ENCODE measurements at places on chromosomes 6 and 20. TPM values are rescaled to one million over a fixed set of nuclear protein-coding genes. Genes with fewer than 3 reads are reported as not detected.

DNA sequence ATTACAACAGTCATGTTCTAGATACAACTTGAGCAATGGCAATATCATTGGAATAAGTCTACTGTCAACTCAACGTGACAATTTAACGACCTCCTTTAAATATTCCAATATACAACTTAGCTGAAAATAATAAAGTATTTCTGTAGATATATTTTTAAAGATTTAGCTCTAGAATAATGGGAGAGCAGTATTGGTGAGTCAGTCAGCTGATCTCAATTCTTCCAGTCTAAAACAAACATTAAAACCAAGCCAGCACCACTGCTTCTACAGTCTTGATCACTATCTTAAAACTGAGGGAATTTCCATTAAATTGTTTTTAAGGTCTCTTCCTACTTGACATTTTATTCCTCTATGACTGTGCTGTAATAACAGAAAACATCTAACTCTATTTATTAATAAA is 38.2 kb downstream of the NOL7 start:
- DNase-seq, result no peak

- DNase-seq, result no peak
These were observed 44.1 kb upstream of the AKIRIN2 start for GRCh38 chr6:87745966-87746721.

DNA sequence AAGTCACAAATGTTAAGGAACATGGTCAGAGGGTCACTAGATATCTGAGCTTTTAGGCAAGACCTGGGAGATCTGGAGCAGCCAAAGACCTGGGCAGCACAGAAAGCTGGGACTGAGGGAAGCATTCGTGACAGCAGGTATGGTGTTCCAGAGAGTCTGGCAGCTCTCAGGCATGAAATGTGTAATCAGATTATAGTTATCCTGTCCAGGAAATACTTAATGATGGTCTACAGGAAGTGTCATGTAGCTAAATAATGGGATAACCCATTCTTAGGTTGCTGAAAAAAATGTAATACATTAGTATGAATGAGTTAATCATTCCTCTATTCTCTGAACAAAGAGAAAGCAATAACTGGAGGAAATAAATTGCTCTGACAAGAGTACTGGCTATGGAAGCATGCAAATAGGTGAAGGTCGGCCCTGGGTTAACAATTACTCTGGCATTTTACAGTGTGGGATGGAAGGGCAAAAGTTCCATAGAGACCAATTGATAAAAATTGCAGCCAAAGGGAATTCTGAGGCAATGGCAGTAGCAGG is 740.5 kb downstream of the CBLN4 start:
- no peak for DNase-seq

C6orf141 gene
- 1.1 TPM for total RNA-seq
